ENCODE measurements at places on chromosomes 6 and 20.

DNA sequence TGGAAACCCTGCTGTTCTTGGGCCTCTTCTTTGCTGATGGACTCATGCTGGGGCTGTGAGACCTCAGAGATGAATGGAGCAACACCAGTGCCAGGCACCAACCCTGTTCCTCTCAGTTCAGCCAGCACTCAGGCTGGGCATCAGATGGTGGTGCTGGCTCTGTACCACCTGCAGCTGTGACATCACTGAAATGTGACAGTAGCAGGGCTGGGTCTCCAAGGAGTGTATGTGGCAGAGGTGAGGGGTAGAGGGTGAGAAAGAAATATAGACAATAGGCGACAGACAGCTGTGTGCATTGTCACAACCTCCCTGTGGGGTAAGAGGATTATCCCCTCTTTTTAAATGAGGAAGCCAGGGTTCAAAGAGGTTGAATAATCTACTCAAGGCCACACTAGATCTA is at the start of gene TP53TG5:
Gene TP53TG5, minus strand, starts transcription at position 135 of the 400 bp plus-strand sequence. Its CDS starts 89 bp downstream, at position 46.
- no peak for DNase-seq

- DNase-seq: no peak
Measured at GRCh38 chr20:46923550-46923949, 28.9 kb downstream of the EYA2 start.

DNA sequence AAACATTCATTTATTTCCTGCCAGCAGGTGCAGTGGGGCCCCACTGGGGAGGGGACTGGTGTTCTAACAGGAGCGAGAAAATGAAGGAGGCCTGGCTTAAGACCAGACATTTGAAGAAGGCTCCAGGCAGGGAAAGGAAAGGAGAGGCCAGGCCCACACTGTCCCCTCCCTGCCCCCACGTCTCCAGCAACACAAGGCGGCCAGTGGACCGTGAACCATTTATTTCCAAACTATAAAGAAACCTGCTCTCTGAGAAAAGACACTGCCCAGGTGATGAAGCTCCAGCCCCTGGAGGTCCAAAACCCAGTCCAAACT is 41.4 kb upstream of the CDH22 start:
- DNase-seq: peak; percentile 23

DNA sequence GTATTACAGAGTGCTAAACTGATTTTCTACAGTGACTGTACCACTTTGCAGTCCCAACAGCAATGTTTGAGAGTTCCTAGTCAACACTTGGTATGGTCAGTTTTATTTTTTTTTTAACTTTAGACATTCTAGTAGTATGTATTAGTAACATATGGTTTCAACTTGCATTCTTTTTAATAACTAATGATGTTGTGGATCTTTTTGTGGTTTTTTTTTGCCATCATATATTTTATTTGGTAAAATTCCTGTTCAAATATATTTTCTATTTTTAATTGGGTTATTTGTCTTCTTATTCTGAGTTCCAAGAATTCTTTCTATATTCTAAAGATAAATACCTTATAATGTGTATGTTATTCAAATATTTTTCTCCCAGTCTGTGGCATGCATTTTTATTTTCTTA is 189.4 kb upstream of the ECI2 start:
- DNase-seq: no peak

- no peak for DNase-seq
Measured at GRCh38 chr20:45892049-45892825, 1.1 kb downstream of the CTSA start.

DNA sequence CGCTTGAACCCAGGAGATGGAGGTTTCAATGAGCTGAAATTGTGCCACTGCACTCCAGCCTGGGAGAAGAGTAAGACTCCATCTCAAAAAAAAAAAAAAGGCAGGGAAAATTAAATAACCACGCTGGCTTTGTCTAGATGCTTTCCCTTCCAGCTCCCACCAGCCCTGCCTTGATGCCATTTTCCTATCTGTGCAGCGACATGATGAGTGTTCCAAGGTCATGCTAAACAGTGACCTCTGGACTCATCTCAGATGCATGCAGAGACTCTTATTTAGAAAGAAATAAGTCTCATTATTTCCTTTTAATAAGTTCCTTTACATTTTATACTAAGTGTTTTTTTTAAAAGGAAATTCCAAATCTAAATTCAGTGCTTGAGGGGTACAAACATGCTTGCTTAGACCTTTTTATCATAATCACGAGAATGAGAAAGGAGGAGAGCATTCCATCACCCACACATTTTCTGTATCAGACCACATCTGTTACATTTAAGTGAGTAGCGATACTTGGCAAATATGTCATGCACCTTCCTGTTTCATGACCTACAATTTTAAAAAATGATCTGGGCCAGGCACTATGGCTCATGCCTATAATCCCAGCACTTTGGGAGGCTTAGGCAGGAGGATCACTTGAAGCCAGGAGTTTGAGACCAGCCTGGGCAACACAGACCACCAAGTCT is 101.1 kb upstream of the RREB1 start:
- DNase-seq: no peak

DNA sequence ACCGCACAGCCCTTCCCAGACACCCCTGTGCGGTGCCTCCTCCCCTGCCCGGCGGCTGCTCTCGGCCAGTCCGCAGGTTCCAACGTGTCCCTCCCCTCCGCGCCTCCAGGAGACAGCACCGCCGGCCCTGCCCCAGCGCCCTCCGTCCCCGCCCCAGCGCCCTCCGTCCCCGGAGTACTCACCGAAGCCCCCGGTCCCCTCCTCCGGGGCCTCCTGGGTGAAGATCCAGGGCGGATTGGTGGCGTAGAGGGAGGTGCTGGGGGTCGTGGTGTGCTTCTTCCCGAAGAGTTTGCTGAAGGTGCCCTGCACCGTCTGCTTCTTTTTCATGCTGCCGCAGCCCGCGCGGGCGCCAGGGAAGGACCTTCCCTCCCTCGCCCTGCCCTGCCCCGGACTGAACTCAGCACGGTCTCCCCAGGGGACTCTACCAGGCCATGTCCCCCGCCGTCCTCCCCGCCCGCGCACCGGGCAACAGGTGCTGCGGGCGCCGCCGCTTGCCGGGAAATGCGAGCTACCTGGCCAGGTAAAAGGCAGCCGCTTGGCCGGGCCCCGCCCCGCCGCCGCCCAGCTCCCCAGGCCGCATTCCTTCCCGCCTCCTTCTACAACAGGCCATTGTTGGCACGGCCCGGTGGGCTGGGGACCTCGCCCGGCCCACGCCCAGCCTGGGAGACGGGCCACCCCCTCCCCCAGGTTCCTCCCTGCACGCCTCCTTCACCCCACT is at the start of gene C6orf132:
Gene C6orf132, minus strand, starts transcription at position 503 of the 718 bp plus-strand sequence. Its CDS starts 176 bp downstream, at position 327.
- peak; percentile 37 for DNase-seq

GRCh38 chr6:14091339-14091978 is 26.1 kb upstream of the CD83 start:
- DNase-seq: no peak

- no peak for DNase-seq
Measured at GRCh38 chr6:131063764-131064272, 773 bp upstream of the EPB41L2 start.

DNA sequence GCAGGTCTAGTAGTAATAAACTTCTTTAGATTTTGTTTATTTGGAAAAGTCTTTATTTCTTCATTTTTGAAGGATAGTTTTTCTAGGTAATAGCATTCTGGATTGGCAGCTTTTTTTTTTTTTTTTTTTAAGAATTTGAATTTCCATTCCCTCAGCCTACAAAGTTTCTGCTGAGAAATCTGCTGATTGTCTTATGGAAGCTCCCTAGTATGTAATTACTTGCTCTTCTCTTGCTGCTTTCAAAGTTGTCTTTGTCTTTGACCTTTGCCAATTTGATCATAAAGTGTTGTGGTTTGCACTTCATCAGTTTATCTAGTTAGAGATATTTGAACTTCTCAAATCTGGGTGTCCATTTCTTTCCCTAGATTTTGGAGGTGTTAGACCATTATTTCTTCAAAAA is 82.2 kb upstream of the GMDS start:
- no peak for DNase-seq

GRCh38 chr20:50654904-50655303 is 36.4 kb downstream of the RIPOR3 start:
- no peak for DNase-seq

Measured in NCI-H1105 (cell line).